ENCODE measurements at places on chromosomes 1 and 21.
A peak's percentile ranks its signal among the peaks of the same experiment; 100 is the strongest.

DNA sequence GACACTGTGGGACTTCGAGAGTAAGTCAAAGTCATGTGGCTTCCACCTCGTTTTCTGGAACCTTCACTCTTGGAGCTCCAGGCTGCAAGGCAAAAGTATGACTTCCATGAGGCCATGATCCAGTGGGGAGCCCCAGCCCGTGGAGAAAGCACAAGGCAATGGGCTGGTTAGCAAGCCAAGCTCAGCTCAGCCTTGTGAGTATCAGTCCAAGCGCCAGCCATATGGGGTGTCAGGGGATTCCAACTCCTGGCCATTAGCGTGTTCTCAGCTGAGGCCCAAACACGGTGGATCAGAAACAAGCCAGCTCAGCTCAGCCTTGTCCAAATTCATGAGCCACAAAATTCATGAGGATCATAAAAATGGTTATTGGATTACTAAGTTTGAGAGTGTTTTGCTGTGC is 261.0 kb downstream of the RHOU start:
- no peak for DNase-seq

DNA sequence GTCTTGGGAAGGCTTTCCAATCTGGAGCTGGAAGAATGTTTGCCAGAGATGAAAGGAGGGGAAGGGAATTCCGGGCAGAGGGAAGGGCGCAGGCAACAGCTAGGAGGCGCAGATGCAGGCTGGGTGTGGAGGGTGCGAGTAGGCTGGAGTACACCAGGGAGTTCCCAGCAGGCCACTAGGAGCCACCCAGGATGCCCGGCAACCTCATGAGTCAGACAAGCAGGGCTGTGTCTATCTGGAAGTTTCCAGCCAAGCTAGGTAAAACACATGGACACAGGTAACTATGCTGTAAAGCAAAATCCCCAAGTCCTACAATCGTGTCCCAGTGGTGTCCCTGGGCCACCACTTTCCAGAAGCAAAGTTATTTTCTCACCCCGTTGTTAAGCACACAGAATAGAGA is 990 bp upstream of the NBL1 start:
- DNase-seq: no peak

DNA sequence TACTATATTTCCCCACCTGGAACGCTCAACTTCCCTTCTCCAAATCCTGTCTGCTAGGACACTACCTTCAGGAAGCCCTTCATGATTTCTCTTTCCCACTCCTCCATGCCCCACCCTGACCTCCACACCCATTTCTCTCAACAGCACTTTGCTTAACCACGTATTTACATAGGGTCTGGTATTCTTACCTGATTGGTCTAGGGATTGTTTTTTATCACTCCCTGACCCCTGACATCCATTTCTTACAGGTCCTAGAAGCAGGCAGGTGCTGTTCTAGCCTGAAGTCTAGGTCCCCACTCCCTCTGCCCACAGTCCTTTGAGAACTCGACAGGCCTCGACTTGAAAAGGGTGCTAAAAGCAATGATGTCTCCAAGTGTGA is 47.5 kb downstream of the DMAP1 start:
- DNase-seq: no peak

DNA sequence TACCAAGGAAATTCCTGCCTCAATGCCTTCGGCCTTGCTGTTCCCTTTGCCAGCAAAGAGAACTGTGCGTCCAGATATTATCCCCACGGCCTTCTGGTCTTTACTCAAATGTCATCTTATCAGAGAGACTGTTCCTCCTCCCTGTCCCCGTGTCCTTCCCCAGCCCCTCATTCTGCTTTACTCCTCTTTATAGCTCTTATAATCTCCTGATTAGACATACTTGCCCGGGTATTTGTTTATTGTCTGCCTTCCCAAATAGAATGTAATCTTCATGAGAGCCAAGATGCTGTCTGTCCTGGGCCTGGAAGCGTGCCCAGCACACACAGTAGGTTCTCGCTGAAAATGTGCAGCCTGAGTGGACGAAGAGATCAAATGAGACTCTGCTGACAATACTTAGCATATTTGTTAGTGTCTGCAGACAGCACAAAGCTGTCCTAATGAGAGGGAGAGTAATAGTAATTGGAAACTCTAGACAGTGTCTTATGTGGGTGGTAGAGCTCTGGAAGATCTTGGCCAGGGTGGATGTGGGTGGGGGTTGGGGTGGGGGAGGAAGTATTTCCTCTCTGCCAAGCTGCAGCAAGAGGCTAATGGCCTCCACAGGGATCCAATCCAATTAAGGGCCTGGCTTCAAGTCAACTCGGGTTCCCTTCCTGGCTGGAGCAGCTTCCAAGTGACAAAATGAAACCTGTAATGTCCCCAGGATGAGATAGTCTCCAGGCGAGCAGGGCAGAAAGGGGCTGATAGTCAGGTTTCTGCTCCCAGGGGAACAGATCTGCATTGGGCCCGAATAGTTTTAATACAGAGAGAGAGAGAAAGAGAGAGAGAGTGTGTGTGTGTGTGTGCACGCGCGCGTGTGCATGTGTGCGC is 9.5 kb upstream of the CLIC4 start:
- peak; percentile 49 for DNase-seq

DNA sequence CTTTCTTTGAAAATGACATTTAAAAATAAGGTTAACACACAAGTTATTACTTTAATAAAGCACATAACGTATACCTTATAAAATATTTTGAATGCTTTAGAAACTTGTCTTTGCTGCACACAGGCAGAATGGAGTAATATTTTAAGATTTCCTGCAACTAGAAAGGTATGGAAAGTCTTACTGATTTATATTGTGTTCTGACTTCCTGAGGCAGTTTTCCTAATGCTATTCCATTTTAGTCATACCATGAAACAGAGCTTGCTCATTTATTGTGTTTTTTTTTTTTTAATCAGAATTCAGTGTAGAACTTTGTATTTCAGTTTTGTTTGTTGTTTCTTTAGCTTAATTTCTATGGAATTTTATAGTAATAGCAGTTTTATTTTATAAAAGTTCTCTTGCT is 60.9 kb upstream of the S1PR1 start:
- DNase-seq: no peak

GRCh38 chr1:244076740-244077139 is 25.7 kb downstream of the ZBTB18 start:
- no peak for DNase-seq

DNA sequence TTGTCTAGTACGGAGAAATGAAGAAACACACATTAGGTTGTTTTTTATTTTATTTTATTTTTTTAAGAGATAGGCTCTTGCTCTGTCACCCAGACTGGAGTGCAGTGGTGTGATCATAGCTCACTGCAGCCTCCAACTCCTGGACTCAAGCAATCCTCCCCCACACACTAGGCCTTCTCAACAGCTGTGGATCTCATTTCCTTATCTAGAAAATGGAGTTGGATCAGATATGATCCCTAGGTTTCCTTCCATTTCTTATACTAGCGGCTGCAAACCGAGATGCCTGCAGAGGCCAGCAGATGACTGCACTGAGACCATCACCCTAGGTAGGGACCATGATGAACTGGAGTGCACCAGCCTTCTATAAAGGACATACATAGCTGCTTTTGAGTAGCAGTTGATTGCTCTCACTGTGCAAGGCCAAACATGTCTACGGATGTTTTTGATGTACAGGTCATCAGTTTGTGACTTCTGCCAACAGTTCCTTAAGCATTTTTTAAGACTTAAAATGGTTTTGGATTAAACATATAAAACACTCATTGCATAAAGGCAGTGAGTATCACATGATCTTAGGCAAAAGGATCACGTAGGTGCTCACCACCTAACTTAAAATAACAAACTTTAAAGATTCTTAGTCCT is 11.4 kb upstream of the KLHL12 start:
- peak; percentile 5 for DNase-seq

DNA sequence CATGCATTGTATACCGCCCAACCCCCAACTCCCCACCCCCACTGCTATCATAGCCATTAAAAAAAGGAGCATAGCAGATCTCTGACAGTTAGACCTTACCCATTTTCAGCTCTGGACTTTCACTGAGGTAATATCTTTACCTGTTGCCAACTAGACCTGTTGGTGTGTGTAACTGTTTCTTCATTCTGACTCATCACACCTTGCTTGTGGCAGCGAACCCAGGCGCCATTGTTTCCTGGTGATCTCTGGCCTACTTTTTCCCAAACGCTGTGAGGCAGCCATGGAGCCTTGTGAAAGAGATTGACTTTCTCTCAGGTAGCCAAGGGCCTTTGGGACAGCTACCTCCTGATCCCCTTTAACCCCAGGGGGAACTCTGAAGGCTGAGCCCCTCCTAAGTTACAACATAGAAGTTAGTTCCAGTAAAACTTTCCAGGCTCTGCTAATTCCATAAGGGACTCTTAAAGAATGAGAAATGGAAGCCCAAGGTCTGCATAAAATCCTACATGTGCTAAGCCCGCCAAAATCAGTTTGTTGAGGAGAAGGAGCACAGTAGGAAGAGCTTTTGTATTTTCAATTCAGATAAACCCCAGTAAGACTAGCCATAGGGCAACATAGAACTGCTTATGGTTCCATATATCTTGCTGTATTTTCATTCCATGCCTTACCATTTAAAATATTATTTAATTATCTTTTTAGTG is 196.1 kb upstream of the CAMK1G start:
- no peak for DNase-seq

- no peak for DNase-seq
Measured at GRCh38 chr21:39714331-39714730, 30.7 kb upstream of the IGSF5 start.

GRCh38 chr1:10682449-10683309 is 113.8 kb downstream of the CASZ1 start:
- DNase-seq: peak; percentile 4

- no peak for DNase-seq
Measured at GRCh38 chr1:182041615-182042014, 19.9 kb downstream of the ZNF648 start.

DNA sequence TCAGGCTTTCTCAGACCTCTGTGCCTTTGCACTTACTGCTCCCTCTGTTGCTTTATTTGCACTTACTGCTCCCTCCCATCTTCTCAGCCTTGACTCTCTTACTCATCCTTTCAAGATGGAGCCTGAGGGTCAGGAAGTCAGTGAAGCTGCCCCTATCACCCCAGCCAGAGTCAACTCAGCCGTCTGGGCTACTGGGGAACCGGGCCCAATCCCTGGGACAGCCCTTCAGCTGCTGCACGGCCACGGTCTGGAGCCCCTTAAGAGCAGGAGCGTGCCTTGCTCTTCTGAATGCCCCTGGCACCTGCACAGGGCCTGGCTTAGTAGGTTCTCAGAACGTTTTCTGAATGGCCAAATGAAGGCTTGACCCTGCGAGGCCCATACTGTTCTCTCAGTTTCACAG is 244.4 kb downstream of the FOXD2 start:
- no peak for DNase-seq

- no peak for DNase-seq
Measured at GRCh38 chr21:29166853-29167252, 36.4 kb downstream of the MAP3K7CL start.

- no peak for DNase-seq
Measured at GRCh38 chr1:177216587-177217202, 45.9 kb downstream of the BRINP2 start.

- DNase-seq: no peak
Measured at GRCh38 chr1:34324879-34325440, 148.3 kb downstream of the C1orf94 start.

DNA sequence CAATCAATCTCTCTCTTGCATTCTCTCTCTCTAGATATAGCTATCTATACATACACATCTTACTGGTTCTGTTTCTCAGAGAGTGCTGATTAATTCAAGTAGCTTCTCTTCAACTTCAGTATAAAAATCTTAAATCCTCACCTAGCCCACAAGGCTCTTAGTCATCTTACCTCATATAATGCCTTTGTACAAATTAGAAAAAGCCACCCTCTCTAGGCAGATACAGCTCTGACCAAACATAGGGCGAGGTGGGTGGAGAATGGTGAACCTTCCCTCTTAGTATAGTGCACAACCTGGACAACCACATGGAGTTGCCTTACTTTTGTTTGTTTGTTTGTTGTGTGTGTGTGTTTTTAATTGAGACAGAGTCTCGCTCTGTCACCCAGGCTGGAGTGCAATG is 5.1 kb upstream of the INAVA start:
- no peak for DNase-seq

GRCh38 chr1:196680107-196680506 is 28.3 kb downstream of the CFH start:
- no peak for DNase-seq

- DNase-seq: no peak
Measured at GRCh38 chr1:71116729-71117128, 35.9 kb upstream of the ZRANB2 start.

DNA sequence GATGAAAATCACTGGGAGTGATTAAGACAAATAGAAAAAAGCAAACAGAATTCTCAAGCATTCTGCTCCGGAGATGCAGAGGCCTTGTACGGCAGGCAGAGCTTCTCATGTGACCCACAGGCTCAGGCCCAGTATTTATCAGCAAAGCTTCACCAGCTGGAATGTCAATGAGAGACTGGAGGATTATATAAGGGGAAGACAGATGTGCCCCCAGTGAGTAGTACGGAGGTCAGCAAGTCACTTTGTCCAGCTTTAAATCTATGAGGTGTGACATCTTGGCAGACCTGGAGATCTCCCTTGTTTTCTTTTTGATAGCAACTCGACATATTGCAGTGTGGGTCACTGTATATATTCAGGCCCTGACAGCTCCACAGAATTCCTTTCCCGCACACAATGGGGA is 106.8 kb downstream of the HHIPL2 start:
- no peak for DNase-seq

GRCh38 chr1:226649780-226650179 is 89.3 kb downstream of the ITPKB start:
- no peak for DNase-seq

DNA sequence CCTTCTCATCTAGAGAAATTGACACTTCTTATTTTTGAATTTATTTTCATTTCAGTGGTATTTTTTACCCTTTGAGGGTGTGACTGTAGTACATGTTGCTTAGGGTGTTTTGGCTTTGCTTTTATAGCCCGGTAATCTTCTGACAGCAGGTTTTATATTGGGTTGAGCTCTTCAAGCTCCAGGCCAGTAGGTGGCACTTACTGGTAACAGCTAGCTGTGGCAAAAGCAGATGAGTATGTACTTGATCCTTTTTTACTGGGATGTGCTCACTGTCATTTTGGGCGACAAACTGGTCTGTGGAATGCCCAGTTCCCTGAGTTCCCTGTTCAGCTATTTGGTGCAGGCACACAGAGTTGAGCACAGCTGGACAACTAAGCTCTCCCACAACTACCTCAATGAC is 916.2 kb upstream of the B3GALT2 start:
- DNase-seq: no peak

All from NCI-H146 (cell line).